EL (cell line): ENCODE measurements at places on chromosomes 4 and X.
A peak's percentile ranks its signal among the peaks of the same experiment; 100 is the strongest.

- peak; percentile 91 for DNase-seq
Measured at GRCh38 chr4:15234116-15234855, 193.5 kb upstream of the C1QTNF7 start.

- DNase-seq, result no peak
Measured at GRCh38 chr4:177105536-177105935, 204.1 kb upstream of the NEIL3 start.

DNA sequence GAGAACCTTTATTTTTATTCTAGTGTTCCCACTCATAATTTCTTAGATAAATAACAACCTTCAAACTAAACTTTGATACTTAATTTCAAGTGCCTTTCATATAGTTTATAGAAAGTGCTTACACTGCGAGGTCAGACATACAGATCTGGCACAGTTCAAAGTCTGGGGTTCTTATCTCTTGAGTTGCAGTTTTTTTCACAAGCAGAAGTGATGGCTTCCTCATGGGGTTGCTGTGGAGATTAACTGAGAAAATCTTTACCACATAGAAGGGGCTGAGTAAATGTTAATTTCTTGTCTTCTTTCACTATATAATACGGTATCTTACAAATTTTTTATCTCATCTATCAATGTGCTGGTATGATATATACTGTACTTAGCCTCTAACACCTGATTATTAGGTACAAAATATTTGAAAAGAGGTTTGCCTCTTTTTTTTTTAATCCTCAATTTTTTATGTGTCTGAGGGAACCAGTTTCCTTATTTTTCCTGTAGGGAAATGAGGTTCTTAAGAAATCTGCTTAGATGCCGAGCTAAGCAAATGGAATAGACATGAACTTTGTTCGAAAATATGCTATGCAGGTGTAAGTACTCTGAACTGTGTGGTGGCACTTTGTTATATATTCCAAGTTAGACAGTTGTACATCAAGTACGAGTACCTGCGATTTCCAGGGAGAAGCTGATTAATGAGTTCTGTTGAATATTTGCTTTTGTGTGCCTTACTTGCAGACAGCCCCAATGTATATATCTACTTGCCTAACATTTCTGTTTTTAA is 3.3 kb downstream of the ING2 start:
- no peak for DNase-seq

DNA sequence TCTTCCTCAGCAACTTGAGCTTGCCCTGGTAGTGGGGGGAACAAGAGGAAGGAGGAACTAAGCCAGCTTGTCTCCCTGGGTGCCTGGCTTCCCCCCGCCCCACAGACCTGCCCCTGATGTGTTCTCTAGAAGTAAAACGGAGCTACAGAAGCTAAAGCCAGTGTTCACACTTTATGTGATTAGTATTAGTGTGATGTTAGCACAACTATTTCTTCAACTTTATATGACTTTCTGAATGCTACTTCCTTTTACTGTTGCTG is 10.7 kb downstream of the RGS12 start:
- DNase-seq, result no peak

- DNase-seq, result no peak
Measured at GRCh38 chr4:47553329-47554125, 68.5 kb downstream of the ATP10D start.

DNA sequence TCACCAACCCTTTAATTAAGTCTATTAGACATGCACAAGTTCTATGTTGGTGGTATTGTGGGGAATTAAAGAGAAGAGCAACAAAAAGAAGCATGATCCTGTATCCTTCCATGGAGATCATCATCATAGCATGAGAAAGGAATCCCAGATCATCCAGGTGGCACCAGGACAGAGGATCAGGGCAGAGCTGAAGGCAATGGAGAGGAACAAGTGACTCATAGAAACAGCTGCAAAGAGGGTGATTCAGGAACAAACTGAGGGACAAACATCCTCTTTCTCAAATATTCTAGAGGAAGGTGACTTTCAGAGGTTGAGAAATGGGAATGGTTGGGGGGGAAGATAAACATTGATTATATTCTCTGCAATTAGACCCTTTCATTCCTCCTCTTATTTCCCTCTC is 105.5 kb upstream of the OTUD4 start:
- peak; percentile 14 for DNase-seq

DNA sequence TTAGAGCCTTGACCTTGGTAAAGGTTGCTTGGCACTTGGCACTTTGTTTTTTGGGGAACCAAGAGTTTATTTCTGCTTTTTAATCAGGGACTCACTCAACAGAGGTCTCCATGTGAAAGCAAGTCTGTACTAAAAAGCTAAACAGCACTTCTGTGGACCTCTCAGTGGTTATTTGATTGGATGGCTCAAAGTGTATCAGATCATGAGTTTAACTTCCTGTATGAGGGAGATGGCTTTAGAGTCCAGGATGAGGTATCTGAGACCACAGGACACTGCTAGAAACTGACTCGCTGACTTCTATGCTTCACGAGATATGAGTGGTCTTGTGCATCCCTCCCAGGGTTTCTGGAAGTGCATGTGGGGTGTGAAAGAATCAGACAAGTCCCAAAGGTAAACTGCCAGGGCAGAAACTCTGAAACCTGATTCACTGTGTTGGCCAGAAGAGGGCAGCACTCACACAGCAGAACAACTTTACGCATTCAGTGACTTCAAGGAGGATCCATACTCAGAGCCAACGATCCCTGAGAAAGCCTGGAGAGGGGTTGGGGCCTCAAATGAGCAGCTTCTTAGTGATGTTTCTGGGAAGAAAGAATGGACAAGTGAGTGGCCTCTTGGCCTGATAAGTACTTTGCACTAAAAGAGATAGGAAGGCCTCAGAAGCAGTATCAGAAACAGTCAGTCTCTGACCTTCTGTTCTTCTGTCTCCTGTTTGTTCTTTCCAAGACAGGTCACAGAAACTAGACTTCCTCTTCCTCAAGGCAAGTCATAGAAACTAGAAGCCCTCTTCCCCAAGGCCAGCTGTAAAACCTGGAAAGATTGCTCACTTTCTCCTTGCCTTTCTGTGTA is 220.3 kb upstream of the CXCL13 start:
- peak; percentile 52 for DNase-seq

- no peak for DNase-seq
Measured at GRCh38 chr4:151766691-151767090, 5.9 kb upstream of the GATB start.

DNA sequence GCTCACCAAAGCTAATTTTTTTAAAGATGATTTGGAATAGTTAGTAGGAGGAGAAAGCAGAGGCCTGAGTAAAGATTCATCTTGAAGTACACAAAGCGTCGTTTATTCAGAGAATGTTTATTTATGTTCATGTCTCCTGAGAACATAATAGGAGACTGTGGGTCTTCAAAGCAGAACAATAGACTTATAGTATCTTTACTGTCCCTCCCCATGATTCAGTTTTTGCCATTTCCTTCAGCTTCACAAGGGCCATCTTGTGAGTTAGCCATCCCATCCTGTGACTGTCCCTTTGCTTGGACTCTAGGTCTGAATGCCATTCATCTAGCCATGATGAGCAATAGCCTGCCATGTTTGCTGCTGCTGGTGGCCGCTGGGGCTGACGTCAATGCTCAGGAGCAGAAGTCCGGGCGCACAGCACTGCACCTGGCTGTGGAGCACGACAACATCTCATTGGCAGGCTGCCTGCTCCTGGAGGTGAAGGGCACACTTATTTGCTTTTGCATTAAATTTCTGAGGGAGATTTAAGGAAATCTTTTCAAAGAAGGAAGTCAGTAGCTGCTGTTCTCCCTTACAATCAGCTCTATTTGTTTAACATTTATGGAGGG is 105.8 kb downstream of the NFKB1 start:
- no peak for DNase-seq

DNA sequence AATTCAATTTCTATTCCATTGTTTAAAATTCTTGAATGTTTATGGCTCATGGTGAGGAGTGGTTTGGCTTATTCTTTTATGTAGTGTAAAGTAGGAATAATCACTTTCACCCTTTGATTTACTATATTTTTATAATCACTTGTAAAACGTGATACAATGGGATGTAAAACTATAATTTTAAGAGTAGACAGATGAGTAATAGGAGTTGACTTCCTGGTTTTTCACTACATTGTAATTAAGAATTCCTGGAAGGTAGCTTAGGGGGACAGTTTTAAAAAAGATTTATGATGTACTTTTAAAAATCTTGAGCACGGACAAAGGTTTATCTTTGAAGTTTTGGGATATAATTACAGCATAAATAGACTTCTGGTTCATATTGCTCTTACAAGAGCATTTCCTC is 65.3 kb downstream of the PDGFC start:
- DNase-seq, result no peak

DNA sequence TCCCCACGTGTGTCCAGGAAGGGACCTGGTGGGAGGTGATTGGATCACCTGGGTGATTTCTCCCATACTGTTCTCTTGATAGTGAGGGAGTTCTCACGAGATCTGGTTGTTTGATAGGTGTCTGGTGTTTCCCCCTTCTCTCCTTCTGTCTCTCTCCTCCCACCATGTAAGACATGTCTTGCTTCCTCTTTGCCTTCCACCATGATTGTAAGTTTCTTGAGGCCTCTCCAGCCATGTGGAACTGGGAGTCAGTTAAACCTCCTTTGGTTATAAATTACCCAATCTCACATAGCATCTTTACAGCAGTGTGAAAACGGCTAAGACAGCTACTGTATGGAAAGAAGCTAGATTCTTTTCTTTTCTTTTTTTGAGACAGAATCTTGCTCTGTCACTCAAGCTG is 21.6 kb upstream of the FGG start:
- no peak for DNase-seq

DNA sequence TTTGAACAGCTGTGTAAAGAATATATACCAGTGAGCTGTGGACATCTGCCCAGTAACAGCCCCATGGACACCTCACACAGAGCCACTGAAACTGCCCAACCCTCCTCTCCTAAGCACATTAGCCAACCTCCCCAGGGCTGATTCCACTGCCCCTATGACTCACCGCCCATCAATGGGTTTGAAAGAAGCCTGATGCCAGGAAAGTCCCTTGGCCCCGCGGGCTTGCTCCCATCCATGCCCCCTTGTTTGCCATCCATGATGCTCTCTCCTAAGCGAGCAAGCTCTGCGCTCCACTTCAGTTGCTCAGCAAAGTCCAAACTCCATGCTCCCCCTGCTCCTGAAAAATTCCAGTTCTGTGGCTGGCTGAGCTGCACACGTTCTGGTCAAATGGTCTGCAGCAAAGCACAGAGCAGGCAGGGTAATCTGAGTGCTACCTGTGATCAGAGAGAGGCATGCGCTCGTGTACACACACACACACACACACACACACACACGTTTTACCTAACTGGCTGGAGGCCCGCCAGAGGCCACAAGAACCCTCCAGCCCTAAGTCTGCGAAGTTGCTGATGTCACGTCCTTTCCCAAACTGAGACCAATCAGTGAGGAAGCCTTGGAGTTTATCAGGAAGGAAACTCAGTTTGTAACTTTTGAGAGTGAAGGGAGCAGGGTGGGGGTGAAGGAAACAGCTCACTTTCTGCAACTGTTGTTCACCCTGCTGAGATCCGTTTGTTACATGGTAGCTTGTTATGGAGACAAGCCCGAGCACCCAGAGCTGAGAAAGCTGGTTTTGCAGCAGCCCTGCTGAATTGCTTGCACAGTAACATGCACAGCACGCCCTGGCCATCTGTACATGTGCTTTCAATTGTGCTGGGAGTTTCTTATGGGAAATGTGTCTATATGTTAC is at the start of gene ASB9:
ASB9 (minus strand) TSS at position 466 of the 904 bp plus-strand sequence; CDS start at position 257, 209 bp downstream.
- peak; percentile 81 for DNase-seq

GRCh38 chr4:95910749-95911148 is 70.9 kb downstream of the PDHA2 start:
- DNase-seq, result no peak

DNA sequence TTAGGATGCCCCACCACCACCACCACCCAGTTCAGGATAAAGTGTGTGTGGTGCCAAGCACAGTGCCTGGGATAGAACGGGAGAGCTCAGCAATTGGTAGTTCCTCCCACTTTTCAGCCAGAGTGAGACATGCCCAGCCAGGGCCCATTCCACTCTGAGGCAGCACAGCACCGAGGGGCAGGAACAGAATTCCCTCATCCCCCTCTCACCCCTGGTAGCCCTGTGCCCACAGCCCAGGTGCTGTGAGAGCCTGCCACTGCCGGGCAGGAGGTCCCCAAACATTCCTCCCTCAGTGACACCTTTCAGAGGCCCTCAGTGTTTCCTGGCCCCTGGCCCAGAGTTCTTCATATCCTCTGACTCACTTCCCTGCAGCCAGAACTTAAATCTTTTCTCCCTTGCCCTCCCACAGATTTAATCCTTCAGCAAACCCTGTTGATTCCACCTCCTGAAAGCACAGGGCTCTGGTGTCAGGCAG is 8.1 kb downstream of the RIPPLY1 start:
- DNase-seq, result peak; percentile 76

- no peak for DNase-seq
Measured at GRCh38 chrX:34404386-34405070, 252.6 kb downstream of the TMEM47 start.

- peak; percentile 6 for DNase-seq
Measured at GRCh38 chr4:175325230-175325629, 407.1 kb downstream of the ADAM29 start.

DNA sequence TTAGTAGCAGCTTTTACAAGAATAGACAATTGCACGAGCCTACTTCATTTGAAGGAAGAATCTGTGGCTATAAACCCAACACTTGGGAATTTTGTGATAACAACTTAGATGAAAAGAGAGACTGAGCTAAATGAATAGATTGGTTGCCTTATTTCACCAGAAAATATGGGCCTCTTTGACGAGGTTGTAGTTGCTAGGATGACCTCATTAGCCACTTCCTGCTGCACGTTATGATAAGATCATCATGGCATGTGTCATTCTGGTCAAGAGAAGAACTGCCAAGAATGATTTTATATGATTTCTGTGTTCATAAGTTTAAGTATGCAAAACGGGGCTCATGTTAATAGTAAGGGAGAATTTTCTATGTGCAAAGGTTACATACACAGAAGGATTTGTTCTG is 321.9 kb upstream of the GIMD1 start:
- DNase-seq, result peak; percentile 81

DNA sequence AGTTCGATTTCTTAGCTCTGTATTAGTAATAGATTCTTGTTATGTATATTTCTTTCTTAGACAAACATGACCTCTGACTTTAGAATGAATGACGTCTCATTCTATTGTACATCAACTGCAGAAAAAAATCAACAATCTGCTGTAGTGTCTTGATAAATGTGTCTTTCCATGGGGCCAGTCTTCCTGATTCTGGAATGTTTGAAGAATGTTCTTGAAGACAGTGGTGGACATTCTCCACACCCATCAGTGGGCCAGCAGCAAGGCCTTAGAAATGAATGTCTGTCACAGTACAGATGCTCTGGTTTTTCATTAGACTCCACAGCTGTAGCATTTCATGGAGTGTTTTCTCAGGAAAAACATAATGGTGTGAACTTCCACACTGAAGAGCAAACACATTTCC is 63.2 kb upstream of the FAM47B start:
- DNase-seq, result peak; percentile 21

GRCh38 chrX:2425286-2426071 is 75.3 kb downstream of the DHRSX start:
- DNase-seq, result no peak
